ENCODE measurements at places on chromosomes 6 and 20.
A peak's percentile ranks its signal among the peaks of the same experiment; 100 is the strongest.

DNA sequence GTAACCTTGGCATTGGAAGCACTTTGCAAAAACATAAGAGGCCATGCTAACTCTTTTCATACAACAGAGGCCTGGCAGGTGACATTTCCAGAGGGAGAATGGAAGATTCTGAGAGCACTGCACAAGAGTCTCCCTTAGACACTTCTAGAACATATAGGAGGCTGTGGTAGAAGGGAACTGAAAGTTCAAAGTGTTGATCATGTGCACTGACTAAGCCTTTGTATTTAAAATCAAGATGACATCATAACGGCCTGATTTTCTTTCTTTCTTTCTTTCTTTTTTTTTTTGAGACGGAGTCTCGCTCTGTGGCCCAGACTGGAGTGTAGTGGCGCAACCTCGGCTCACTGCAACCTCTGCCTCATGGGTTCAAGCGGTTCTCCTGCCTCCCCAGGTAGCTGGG lies 26.8 kb upstream of the DNAAF9 start:
- DNase-seq = no peak

- no peak for DNase-seq
Measured at GRCh38 chr20:37464611-37465010, 56.4 kb upstream of the NNAT start.

GRCh38 chr6:130885392-130886192 lies 58.4 kb downstream of the SMLR1 start:
- peak; percentile 35 for DNase-seq

GRCh38 chr20:41072915-41073314 lies 44.3 kb downstream of the TOP1 start:
- no peak for DNase-seq

GRCh38 chr6:36759148-36759759 lies 61.6 kb downstream of the RAB44 start:
- DNase-seq = peak; percentile 68

DNA sequence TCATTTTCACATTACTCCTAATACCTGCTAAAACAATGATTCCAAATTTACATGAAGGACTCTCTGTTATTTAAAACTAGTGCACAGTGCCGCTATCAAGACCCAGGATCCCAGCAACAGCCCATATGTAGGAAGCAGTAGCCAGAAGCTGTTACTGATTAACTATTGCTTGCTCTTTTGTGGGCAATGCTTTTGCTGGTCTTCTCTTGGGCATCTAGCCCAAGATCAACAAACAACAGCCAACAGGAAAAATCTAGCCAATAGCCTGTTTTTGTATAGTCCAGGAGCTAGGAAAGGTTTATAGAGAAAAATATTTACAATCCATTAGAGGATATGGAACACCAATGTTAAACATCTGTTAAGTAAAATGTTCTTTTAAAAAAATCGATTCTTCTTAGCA lies 22.1 kb upstream of the TENT5A start:
- DNase-seq = no peak

DNA sequence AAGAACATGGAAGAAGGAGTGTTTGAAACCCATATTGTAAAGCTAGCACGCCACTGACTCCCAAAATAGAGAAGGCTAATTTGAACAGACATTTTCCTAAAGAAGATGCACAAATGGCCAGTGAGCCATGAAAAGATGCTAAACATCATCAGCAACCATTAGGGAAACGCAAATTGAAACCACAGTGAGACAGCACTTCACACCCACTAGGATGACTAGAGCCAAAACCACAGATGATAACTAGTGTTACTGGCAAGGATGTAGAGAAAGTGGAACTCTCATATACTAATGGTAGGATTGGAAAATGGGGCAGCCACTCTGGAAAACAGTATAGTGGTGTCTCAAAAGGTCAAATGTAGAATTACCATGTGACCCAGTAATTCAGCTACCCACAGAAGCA lies 58.2 kb downstream of the BMP7 start:
- DNase-seq = no peak

- no peak for DNase-seq
Measured at GRCh38 chr6:108383981-108384380, 89.1 kb downstream of the AFG1L start.

- DNase-seq = no peak
Measured at GRCh38 chr6:68082086-68082485, 553.0 kb upstream of the ADGRB3 start.

DNA sequence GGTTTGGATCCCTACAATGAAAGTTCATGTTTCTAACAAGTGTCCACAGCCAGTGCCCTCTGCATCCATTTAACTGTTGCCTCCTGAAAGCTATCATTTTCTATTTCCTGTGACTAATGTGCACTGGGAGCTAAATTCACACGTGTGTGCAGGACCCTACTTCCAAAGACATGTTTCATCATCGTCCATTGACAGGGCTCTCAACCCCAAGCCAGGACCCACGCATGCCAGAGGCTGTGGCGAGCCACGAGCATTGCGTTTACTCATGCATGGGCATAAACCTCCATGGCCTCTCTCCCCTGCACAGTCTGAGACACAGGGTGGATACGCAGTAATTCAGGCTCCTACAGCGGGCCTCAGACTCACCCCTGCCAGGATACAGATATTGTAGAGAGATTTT lies 153.2 kb downstream of the MAFB start:
- DNase-seq = no peak

DNA sequence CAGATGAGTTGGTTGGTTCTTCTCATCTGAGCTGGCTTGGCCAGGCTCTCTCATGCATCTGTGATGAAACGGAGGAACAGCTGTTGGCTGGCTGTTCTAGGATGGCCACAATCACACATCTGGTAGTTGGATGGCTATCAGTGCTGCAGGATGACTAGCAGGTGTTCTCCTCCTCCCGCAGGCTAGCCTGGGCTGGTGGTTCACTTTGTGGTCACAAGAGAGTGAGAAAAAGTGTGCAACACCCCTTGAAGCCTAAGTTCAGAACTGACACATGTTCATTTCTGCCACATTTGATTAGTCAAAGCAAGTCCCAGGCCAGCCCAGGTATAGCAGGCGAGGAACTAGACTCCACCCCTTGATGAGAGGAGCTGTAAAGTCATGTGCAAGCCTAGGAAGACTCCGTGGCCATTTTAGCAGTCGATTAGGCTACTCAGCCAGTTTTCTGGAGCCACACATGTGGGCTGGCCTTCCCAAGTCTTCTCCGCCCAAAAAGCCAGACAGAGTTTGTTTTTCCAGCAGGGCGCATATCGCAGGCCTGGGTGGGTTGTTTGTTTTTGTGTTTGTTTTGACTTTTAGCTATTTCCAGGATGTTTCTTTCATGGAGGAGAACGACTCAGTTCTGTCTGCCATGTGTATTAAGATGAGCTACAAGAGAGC lies 120.8 kb downstream of the ISM1 start:
- DNase-seq = no peak

DNA sequence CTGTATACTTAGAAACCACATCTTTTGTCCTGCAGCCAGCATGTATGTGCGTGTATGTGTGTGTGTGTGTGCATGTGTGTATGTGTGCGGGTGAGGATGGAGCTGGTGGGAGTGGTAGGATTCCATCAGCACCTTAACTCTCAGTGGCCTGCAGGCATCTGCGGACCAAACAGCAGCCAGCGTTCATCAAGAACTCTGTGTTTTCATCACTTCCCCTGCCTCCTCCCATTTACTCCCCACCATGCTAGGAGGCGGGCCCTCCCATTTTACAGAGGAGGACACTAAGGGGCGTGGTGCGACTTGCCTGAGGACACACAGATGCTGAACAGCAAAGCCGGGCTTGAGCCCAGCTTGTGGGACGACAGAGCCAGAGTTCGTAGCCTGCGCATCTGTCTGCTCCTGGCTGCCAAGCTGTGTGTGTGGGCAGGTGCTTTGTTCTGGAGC lies 8.9 kb downstream of the VSTM2L start:
- no peak for DNase-seq

GRCh38 chr20:33296206-33296605 lies 13.2 kb downstream of the BPIFB1 start:
- no peak for DNase-seq

DNA sequence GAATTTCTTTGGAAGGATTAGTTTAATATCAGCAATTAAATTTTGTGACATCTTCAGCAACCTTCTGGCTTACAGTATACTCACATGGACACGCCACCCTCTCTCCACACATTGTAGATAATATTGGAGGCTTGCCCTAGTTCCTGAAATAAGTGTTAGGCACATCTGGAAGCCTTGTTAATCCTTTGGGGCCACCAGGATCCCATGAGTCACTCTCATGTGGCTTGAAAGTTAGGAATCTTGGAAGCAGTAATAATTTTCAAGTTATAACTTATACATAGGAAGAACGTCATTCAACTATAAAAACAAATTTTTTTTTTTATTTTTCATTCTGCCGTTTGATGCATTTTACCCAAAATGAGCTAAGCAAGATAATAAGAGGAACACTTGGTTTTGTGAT lies 20.5 kb downstream of the LAMA4 start:
- no peak for DNase-seq

DNA sequence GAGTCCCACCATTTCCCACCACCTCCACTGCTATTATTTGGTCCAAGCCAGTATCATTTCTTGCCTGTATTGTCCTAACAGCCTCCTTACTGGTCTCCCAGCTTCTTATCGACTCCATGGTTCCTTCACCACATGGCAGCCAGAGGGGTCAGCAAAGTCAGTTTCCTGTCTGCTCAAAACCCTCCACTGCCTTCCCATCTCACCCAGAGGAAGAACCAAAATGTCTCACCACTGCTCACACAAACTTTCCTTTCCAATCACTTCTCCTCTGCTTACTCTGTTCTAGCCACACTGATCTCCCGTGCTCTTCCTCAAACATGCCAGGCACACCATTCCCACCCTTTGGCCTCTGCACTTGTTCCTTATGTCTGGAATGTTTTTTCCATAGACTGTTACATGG lies 39.7 kb downstream of the BCL2L1 start:
- DNase-seq = no peak

GRCh38 chr20:8322662-8323217 lies 190.7 kb downstream of the PLCB1 start:
- no peak for DNase-seq

DNA sequence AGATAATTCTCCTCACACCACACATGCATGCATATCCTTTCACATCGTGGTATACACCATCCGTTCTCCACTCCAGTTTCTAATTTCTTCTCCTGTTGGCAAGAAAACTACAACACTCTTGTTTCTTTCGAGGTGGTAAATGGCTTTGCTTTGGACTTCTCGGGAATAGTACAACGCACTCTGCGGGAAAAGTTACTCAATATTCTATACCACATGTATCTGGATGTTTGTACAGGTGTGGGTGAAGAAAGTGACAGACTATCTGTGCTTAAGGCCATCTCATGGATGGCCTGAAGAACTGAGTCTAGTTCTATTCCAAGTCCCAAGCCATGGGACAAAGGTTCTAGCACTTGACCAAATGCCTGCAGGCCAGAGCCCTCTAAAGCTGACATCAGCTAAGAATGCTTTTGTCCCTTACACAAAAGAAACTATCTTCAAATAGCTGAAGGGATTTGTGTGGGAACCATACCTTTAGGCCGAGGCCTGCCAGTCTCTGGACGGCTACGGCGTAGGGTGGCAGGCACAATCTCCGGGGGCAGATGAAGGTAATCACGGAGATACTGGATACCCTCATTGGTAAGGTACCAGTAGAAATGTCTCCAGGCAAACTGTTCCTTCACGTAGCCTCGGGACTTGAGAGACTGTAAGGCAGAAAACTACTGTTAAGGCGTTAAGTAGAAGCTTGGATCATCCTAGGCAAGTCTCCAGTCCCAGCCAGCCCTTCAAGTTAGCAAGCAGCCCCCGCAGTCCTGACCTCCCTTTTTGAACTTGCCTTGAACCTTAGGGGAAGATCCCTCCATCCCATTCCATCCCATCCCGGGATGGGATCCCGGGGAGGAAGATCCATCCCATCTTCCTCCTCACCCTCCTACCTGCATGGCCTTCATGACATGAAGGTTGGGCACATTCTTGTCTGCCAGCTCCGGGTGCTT lies 1.4 kb downstream of the RPS10 start:
- DNase-seq = no peak

GRCh38 chr20:1975291-1975690 lies 18.6 kb downstream of the PDYN start:
- no peak for DNase-seq

GRCh38 chr6:92763680-92764079 lies 655.7 kb downstream of the EPHA7 start:
- no peak for DNase-seq

DNA sequence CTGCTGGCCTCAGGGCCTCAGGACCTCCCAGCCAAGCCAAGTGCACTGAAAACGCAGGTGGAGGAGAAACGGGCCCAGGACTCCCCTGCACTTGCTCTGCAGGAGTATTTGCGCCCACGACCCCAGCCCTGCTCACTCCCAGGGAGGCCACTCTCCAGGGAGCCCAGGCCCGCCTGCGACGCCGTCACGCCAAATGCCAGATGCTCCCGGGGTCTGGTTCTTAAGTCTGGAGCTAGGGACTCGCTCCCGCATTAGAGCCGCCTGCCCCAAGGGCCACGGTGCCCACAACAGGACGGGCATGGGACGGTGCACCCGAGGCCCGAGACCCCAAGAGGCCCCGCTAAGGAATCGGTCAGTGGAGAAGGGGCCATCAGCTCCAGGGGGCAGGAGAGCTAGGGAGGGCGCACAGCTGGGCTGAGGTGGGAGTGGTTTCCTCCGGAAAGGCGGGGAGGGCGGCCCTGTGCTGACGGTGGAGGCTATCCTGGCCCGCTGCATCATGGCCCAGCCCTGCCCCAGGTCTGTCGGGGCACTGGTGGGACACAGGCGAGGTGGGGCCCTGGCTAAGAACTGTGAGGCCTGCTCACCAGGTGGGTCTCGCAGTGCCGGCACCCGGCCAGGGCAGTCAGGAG lies 44.1 kb upstream of the CHRNA4 start:
- DNase-seq = no peak

DNA sequence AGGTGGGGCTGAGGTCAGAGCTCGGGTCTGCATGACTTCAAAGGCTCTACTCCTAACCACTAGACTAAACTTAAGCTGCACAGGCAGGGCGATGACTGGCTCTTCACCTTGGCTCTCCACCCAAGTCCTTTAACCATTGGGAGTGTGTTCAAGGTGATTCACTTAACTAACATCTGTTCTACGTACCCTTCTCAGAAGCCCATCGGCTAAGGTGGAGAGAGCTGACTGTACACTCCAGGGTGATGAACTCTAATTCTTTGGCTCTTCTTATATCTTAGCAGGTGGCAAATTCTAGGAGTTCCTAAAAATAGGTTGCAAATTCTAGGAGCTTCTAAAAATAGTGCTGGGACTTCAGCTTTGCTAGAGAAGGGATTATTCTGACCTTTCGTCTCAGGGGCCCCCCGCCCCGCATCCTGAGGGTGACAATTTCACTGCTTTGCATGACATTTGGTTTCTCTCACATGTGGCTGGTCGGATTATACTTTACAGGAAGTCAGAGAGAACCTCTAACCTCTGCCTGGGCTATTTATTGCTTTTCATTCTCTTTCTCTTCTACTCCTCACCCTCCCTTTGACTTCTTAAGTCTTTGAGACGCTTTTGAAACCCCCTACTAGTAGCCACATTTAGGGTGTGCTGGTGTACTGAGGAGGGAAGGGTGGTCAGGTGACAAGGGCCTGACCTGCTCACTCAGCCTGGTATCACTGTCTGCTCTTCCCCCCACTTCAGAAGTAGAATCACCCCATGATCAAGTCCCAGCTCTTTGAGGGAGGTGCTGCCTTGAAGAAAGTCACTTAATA lies 55.5 kb downstream of the PRDM1 start:
- DNase-seq = no peak

- no peak for DNase-seq
Measured at GRCh38 chr6:160992061-160992979, 751 bp downstream of the MAP3K4 start.
